A172 (cell line): ENCODE measurements at places on chromosomes 2 and 18.

- DNase-seq, result peak; percentile 38
These were observed 98.3 kb downstream of the NAB1 start for GRCh38 chr2:190746971-190747761.

DNA sequence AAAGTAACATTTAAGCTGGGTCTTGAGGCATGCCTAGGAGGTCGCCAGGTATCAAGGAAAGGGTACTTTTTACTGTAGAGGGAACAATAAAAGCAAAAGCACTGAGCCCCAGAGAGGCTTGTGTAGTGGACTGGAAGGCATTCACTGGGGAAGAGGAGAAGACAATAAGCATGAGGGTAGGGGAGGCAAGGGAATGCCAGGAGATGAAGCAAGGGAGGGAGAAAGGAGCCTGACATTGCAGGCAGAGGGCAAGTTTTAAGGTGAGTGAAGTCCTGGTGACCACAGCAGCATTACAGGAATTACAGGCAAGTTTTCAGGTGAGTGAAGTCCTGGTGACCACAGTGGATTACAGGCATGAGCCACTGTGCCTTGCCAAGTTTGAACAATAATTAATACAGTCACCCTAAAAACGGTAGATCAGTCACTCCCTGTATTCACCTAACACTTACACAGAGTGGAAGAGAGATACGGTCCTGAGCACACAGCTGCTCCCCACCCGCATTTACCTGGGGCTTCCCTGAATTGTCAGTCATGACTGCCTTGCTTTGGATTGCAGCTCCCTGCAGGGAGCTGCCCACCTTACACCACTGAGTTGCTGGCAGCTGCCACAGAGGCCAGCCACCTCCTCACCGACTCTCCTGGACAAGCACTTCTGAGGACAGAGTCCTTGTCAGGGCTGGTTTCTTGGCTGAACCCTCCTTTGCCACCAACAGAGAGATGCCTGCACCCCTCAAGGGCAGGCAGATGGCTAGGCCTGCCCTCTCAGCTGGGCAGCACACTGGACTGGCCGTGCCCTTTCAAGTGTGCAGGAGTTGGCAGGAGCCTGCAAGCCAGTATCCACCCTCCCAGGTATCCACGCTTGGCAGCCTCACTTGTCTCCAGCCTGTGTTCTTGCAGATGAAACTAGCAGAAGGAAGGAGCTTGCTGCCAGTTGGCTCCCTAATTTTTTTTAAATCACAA lies 153.2 kb upstream of the MSH6 start:
- DNase-seq, result no peak

GRCh38 chr2:220276741-220277444 lies 649.5 kb downstream of the SLC4A3 start:
- DNase-seq, result peak; percentile 27

- DNase-seq, result no peak
These were observed 6.0 kb downstream of the IGFBP5 start for GRCh38 chr2:216689397-216689796.

GRCh38 chr2:164782323-164782722 lies 59.3 kb downstream of the COBLL1 start:
- DNase-seq, result no peak
